ENCODE measurements at places on chromosomes 12 and 14. TPM values are rescaled to one million over a fixed set of nuclear protein-coding genes. Genes with fewer than 3 reads are reported as not detected.

Gene NINJ2
- 0.77 TPM for total RNA-seq

Gene BCL2L14
- not detected for total RNA-seq

Gene KRT85
- not detected for total RNA-seq

Gene TAS2R19
- 7.9 TPM for total RNA-seq

Gene TMEM132D
- 2.0 TPM for total RNA-seq

Gene CNTN1
- total RNA-seq: 16.2 TPM

Gene CSRP2
- total RNA-seq: 20.3 TPM

Gene FGF23
- total RNA-seq: not detected

Gene LRP1-AS
- total RNA-seq: not detected

Gene IL22
- total RNA-seq: not detected

Gene IQSEC3
- 0.33 TPM for total RNA-seq

Gene INTS13
- total RNA-seq: 48.5 TPM

Gene DAO
- not detected for total RNA-seq

Gene FAM90A1
- total RNA-seq: 0.11 TPM

Gene ANO4
- total RNA-seq: 5.9 TPM

Gene PPP1R36
- 0.25 TPM for total RNA-seq

Gene PTPRO
- total RNA-seq: 0.55 TPM

Gene POTEM
- not detected for total RNA-seq

Gene SOAT2
- total RNA-seq: not detected

Gene AMDHD1
- total RNA-seq: 0.12 TPM

Gene RIPK3
- total RNA-seq: 0.50 TPM

Data from uterine smooth muscle cell (primary cell).